Ovary (tissue), 10 donors: ENCODE measurements at places on chromosomes 3 and 15.
A peak's percentile ranks its signal among the peaks of the same experiment; 100 is the strongest.

DNA sequence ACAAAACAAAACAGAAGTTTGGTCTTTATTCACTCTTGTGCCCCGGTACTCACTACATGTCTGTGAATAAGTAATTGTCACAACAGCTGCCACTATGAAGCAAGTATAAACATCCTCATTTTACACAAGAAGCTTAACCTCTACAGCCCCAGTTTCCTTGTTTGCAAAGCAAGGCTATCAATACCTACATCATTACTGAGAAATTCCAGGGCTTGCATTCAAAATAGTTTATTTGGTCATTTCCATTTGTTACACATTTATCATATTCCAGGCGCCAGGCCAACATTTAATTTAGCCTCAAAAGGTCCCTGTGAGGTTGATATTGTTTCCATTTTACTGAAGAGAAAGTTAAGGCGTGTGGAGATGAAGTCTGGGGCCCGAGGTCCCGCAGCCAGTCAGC, 161.4 kb upstream of the LRTM1 start:
- DNase-seq, result no peak

DNA sequence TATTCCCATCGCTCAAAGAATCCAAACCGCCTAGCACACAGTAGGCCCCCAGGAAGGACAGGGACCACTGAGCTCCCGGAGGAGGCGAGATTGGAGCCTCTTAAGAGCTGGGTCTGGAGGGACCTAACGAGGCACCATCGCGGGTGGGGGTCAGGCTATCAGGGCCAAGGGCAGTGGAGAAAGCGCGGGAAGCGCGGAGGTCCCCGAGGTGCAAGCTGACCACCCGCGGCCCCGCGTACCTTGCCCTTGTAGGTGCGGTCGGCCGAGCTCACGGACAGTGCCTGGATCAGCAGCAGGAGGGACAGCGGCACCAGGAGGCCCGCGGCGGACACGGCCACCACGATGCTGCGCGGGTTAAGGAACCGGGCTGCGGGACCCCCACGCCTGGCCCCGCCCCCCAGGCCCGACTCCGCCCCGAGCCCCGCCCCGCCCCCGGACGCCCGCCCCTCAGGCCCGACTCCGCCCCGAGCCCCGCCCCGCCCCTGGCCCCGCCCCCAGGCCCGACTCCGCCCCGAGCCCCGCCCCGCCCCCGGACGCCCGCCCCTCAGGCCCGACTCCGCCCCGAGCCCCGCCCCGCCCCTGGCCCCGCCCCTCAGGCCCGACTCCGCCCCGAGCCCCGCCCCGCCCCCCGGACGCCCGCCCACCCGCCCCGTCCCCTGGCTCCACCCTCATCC, 3.9 kb downstream of the ZDHHC19 start:
- peak; percentile 54 for DNase-seq

- no peak for DNase-seq
Measured at GRCh38 chr15:89132611-89133507, 44.6 kb downstream of the ABHD2 start.

DNA sequence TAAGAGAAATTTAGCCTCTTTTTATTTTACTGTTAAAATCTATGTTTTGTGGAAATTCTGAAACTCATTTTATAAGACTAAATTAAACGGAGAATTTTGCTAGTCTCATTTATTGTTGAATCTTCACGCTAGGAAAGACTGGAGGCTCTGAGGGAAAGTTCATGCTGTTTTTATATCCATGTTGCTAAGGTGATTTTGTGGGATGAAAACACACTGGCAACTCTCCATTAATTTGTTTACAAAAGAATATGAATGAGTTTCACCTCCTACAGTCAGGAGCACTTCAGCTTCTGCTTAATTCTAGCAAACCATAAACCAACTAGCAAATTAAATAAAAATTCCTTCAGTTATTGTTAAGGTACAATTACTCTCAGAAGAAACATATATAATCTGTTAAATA, 195.4 kb downstream of the RAP2B start:
- no peak for DNase-seq

DNA sequence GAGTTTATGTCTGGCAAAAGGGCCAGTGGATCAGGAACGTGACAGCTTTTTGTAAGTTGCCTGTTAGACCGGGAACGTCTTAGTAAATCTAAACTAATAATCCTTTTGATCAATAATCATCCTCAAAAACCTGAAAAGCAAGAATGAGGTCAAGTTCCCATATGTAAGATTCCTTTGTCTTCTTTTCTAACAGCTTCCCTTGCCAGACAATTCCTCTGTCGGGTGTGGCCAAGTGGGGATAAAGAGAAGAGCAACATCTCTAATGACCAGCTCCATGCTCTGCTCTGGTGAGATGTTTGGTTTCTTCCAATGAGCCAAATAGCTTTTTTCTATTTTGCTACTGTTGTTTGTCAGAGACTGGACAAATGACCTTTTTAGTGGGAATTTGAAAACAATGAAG, 19.8 kb downstream of the FANCD2OS start:
- DNase-seq, result no peak
